Naive thymus-derived CD4-positive, alpha-beta T cell (primary cell): ENCODE measurements at places on chromosomes 12 and 14.

GRCh38 chr12:70482764-70483163, 116.7 kb downstream of the KCNMB4 start:
- H3K27me3 ChIP-seq: no peaks in the 10 kb centered on the region
- no peak for DNase-seq
- H3K36me3 ChIP-seq: no peaks in the 10 kb centered on the region

DNA sequence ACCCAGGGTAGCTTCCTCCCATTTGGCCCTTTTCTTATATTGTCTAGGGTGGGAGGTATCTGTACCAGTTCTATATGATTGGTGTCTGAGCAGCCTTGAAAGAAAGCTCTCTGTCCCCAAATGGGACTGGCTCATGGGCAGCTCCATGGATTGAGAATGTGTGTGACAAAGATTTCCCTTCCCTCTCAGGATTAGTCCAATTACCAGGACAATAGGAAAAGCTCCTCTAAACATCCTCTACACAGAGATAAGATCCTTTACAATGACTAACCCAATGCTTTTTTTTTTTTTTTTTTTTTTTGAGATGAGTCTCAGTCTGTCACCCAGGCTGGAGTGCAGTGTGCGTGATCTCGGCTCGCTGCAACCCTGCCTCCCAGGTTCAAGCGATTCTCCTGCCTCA, 112.1 kb downstream of the SLC35F4 start:
- H3K36me3 ChIP-seq: no peaks in the 10 kb centered on the region
- no peak overlapping the region for H3K4me3 ChIP-seq
- no peaks in the 10 kb centered on the region for H3K27me3 ChIP-seq
- H3K27ac ChIP-seq: no peak overlapping the region
- no peak for DNase-seq
- no peaks in the 10 kb centered on the region for H3K4me1 ChIP-seq

GRCh38 chr14:103894723-103895059, 33.6 kb upstream of the TDRD9 start:
- H3K27me3 ChIP-seq: no peaks in the 10 kb centered on the region
- no peak overlapping the region for H3K4me3 ChIP-seq
- DNase-seq: no peak
- no peaks in the 10 kb centered on the region for H3K4me1 ChIP-seq
- no peaks in the 10 kb centered on the region for H3K36me3 ChIP-seq
- no peak overlapping the region for H3K27ac ChIP-seq

DNA sequence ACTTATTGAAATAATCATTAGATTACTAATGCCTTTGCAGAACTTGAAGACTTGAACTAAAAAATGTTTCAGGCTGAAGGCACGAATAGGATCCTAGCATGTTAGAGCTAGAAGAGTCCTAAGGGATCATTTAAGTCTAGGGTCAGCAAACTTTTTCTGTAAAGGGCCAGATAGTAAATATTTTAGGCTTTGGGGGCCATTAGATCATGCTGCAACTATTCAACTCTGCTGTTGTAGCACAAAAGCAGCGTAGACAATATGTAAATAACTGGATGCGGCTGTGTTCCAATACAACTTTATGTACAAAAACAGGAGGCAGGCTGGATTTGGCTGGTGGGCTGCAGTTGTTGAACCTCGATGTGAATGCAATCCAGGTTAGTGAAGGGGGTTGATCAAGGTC, 221.7 kb downstream of the ATP23 start:
- no peak for DNase-seq
- no peaks in the 10 kb centered on the region for H3K4me1 ChIP-seq
- no peak overlapping the region for H3K27ac ChIP-seq
- no peak overlapping the region for H3K4me3 ChIP-seq
- H3K36me3 ChIP-seq: no peaks in the 10 kb centered on the region

DNA sequence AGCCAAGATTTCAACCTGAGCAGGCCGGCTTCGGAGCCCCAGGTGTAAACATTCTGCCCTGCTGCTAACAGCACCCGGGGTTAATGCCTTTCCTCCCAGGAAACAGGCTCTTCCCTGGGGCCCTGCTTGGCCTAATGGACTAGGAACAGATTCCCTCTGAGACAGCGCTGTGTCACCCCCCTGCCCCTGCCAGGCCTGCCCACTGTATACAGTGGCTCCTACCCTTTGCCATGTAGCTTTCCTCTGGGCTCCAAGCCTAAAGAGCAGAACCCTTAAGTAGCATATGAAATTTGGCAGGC, 28.3 kb upstream of the BCDIN3D start:
- no peak overlapping the region for H3K27ac ChIP-seq
- no peak overlapping the region for H3K4me3 ChIP-seq
- H3K36me3 ChIP-seq: no peaks in the 10 kb centered on the region
- H3K27me3 ChIP-seq: no peaks in the 10 kb centered on the region
- no peak for DNase-seq

DNA sequence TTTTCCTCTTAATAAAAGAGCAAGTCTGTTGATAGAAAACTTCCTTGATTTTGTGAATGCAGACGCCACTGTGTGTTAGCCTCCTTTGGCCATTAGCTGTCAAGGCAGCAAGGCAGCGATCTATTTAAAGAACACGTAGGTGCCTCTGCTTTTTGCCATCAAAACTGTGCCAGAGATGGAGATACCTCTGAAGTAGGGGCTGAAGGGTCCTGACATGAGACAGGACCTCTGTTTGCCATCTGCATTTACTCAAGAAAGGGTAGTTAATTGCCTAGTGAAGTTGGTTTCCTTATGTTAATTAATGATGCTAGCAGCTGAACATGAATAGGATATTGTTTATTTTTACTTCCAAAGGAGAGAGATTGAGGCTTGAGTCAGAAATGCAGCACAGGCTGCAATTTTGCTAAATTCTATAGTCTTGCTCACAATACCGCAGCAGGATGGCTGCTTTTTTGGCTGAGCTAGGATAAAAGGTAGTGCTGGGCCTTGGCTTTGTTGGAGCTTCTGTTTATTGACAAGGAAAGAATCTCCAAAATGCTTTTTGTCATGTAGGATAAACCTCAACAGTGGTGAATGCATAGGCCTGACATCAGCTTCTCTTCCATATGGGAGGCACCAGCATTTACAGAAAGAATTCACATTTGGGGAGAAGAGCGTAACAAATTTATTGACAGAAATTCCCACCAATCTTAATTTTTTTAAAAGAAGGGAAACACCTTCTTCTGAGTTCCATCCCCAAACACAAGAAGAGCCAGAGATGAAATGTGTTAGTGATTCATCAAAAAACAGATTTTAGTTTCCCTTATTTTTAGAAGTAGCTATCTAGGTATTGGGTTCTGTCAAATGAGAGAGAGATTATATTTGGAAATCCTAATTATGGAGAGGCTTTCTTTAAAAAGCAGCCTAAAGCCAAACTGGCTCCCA, 13.9 kb upstream of the RPH3A start:
- no peak overlapping the region for H3K27ac ChIP-seq
- no peak overlapping the region for H3K4me3 ChIP-seq
- H3K27me3 ChIP-seq: no peaks in the 10 kb centered on the region
- no peak for DNase-seq
- no peaks in the 10 kb centered on the region for H3K36me3 ChIP-seq

GRCh38 chr12:65122703-65123102, 1.6 kb upstream of the WIF1 start:
- no peak for DNase-seq
- no peak overlapping the region for H3K4me3 ChIP-seq
- no peak overlapping the region for H3K27ac ChIP-seq
- H3K27me3 ChIP-seq: peaks cover 6% of the 10 kb centered on the region
- no peaks in the 10 kb centered on the region for H3K4me1 ChIP-seq

DNA sequence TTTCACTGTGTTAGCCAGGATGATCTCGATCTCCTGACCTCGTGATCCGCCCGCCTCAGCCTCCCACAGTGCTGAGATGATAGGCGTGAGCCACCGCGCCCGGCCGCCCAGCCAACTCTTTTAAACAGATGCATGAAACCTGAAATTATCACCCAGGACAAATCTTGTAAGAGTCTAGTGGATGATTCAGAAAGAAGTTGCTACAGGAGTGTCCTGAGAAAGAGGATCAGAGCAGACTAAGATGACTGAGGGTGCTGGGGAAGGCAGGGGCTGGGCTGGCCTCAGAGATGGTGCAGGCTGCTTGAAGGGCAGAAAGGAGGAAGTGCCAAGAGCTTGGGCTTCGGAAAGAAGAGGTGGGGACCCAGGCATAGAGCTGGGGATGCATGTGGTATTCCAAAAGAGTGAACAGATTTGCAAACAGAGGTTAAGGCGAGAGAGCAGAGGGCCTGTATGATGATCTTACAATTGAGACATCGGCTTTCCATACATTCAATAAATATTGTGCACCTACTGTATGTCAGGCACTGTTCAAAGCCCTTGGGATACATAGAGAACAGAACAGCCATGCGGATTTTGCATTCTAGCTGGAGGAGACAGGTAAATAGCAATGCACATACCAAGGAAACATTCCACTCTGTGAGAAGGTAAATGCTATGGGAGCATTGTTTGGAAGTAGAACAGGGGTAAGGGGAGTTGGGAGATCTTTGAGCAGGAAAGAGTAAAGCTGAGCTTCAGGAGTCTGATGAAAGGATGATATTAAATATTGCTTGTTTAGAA, 7.4 kb upstream of the CD9 start:
- no peaks in the 10 kb centered on the region for H3K27me3 ChIP-seq
- DNase-seq: no peak
- no peak overlapping the region for H3K27ac ChIP-seq
- H3K36me3 ChIP-seq: no peaks in the 10 kb centered on the region

DNA sequence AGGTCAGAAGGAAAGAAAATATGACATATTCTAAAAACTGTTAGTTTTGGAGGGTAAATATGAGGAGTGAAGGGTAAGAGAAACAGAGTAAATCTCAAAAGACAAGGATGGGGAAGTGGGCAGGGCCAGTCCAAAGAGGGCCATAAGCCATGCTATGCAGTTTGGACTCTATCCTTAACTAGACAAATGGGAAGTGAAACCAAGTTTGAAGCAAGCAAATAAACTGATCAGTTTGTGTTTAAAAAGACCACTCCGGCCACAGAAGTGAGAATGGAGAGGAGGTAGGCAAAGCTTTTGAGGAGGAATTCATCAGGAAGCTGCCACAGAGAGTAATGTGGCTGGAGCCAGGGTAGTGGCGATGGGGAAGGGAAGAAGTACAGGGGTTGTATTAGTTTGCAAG, 37.5 kb upstream of the DAAM1 start:
- no peak for DNase-seq
- no peaks in the 10 kb centered on the region for H3K36me3 ChIP-seq
- no peaks in the 10 kb centered on the region for H3K27me3 ChIP-seq
- no peak overlapping the region for H3K4me3 ChIP-seq
- no peak overlapping the region for H3K27ac ChIP-seq
- peaks cover 5% of the 10 kb centered on the region for H3K4me1 ChIP-seq

DNA sequence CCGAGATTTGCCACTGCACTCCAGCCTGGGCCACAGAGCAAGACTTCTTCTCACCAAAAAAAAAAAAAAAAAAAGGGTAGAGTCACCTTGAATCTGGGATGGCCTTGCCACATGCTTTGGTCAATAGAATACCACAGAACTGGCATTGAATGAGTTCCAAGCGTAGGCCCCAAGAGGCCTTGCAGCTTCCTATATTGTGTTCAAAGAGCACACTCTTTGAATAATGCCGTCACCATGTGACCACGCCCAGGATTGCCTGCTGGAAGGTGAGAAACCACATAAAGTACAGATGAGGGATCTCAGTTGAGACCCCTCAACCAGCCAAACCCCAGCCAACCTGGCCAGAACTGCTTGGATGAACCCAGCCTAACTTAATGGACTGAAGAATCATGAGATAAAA, 239.2 kb upstream of the AMIGO2 start:
- H3K36me3 ChIP-seq: no peaks in the 10 kb centered on the region
- H3K4me3 ChIP-seq: no peak overlapping the region
- H3K4me1 ChIP-seq: no peaks in the 10 kb centered on the region
- H3K27me3 ChIP-seq: no peaks in the 10 kb centered on the region

GRCh38 chr12:11688831-11689230, 39.4 kb downstream of the ETV6 start:
- H3K4me1 ChIP-seq: peaks cover 8% of the 10 kb centered on the region
- H3K36me3 ChIP-seq: no peaks in the 10 kb centered on the region
- H3K27ac ChIP-seq: no peak overlapping the region
- no peak for DNase-seq
- no peaks in the 10 kb centered on the region for H3K27me3 ChIP-seq
- no peak overlapping the region for H3K4me3 ChIP-seq

DNA sequence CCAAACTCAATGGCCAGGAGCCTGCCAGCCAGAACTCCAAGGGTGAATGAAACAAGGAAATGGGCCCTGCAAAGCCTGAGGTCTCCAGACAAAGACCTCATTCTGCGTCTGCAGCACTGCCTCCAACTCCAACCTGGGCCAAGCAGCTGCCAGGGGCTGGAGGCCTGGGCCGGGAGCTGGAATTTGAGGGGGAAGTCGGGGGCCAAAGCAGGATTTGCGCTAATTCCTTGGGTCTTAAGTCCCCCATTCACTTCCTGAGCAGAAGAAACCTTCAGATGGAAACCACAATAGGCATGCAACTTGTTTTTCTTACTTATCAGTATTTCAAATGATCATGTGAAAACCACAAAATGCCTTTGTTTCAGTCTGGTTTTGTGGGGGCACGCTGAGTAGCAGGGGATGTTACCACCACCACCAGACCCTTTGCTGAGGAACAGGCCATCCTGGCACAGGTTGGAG, 23.0 kb upstream of the TC2N start:
- DNase-seq: no peak
- H3K27me3 ChIP-seq: no peaks in the 10 kb centered on the region
- H3K4me3 ChIP-seq: peak overlapping the region; percentile 16
- peaks cover 37% of the 10 kb centered on the region for H3K4me1 ChIP-seq
- H3K36me3 ChIP-seq: no peaks in the 10 kb centered on the region
- H3K27ac ChIP-seq: peak overlapping the region; percentile 58

DNA sequence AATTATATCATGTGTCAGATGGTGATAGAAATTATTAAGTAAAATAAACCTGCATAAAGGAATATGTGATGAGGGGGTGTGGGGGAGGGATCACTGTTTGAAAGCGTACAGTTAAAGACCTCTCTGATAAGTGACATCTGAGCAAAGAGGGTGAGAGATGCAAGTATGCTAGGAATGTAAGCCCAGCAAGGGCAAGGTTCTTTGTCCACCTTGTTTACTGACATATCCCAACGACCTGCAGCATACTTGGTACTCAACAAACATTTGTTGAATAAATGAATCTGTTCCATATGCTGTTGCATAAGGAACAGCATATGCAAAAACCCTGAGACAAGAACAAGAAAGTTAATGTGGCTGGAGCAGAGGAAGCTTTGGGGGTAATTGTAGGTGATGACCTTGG, 12.0 kb upstream of the MDM1 start:
- H3K36me3 ChIP-seq: no peaks in the 10 kb centered on the region
- H3K4me1 ChIP-seq: no peaks in the 10 kb centered on the region
- H3K4me3 ChIP-seq: no peak overlapping the region
- H3K27ac ChIP-seq: no peak overlapping the region
- H3K27me3 ChIP-seq: no peaks in the 10 kb centered on the region
- no peak for DNase-seq

- no peaks in the 10 kb centered on the region for H3K36me3 ChIP-seq
- no peak for DNase-seq
- H3K27ac ChIP-seq: no peak overlapping the region
- H3K4me3 ChIP-seq: no peak overlapping the region
These were observed 338.8 kb upstream of the SFSWAP start for GRCh38 chr12:131372171-131372475.

- H3K27me3 ChIP-seq: no peaks in the 10 kb centered on the region
- H3K27ac ChIP-seq: no peak overlapping the region
- no peak overlapping the region for H3K4me3 ChIP-seq
- DNase-seq: no peak
- H3K36me3 ChIP-seq: no peaks in the 10 kb centered on the region
These were observed 6.1 kb downstream of the GPR137C start for GRCh38 chr14:52558688-52559087.

- peaks cover 19% of the 10 kb centered on the region for H3K4me1 ChIP-seq
- H3K4me3 ChIP-seq: no peak overlapping the region
- no peaks in the 10 kb centered on the region for H3K36me3 ChIP-seq
- peak overlapping the region; percentile 48 for H3K27ac ChIP-seq
These were observed 150.9 kb upstream of the SLC38A2 start for GRCh38 chr12:46523446-46523845.

- H3K4me1 ChIP-seq: no peaks in the 10 kb centered on the region
- no peaks in the 10 kb centered on the region for H3K36me3 ChIP-seq
- no peak for DNase-seq
- no peaks in the 10 kb centered on the region for H3K27me3 ChIP-seq
These were observed 40.5 kb downstream of the ESR2 start for GRCh38 chr14:64253672-64254071.
